ENCODE measurements at places on chromosomes 2 and 18.

GRCh38 chr2:172870396-172870795, 134.8 kb downstream of the RAPGEF4 start:
- no peak for DNase-seq

- no peak for DNase-seq
Measured at GRCh38 chr2:111904726-111905474, 6.5 kb downstream of the MERTK start.

DNA sequence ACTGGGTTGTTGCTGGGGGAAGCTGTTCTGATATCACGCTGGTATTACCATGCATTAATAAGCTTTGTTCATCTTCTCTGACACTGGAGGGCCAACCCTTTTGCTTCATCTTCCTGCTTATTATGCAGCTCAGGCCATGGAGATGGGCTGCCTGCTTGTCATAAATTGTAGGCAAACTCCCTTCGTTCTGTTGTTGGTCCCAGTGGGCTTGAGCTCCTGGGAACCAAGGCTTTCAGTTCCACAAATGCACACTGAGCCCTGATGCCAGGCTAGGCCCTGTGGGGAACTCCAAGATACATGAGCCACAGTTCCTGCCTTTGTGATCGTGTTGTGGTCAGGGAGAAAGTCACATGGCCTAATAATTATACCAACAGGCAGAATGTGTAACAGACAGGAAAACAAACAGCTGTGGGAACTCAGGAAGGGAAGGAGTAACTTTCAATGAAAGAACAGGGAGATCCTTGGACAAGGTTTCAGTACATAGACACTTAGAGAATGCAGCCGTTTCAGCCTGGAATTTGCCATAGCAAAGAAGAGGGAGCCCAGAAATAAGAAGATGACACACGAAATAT, 49.0 kb upstream of the BCL2L11 start:
- no peak for DNase-seq

DNA sequence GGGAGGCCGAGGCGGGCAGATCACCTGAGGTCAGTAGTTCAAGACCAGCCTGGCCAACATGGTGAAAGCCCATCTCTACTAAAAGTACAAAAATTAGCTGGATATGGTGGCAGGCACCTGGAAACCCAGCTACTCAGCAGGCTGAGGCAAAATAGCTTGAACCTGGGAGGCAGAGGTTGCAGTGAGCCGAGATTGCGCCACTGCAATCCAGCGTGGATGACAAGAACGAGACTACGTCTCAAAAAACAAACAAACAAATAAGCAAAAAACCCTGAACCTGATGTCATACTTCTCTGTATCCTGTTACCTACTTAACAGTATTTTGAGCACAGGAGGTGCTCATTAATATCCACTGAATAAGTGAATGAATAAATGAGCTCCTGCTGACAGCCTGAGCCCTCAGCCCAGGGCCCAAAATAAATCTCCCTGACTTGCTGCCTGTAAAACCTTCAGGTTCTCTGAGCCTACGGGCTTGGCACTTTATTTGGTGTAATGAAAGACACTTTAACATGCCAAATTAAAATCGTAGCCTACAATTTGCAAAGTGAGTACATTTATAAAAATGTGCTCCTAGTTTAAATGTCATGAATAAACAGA, 215.1 kb downstream of the ZNF385B start:
- no peak for DNase-seq

DNA sequence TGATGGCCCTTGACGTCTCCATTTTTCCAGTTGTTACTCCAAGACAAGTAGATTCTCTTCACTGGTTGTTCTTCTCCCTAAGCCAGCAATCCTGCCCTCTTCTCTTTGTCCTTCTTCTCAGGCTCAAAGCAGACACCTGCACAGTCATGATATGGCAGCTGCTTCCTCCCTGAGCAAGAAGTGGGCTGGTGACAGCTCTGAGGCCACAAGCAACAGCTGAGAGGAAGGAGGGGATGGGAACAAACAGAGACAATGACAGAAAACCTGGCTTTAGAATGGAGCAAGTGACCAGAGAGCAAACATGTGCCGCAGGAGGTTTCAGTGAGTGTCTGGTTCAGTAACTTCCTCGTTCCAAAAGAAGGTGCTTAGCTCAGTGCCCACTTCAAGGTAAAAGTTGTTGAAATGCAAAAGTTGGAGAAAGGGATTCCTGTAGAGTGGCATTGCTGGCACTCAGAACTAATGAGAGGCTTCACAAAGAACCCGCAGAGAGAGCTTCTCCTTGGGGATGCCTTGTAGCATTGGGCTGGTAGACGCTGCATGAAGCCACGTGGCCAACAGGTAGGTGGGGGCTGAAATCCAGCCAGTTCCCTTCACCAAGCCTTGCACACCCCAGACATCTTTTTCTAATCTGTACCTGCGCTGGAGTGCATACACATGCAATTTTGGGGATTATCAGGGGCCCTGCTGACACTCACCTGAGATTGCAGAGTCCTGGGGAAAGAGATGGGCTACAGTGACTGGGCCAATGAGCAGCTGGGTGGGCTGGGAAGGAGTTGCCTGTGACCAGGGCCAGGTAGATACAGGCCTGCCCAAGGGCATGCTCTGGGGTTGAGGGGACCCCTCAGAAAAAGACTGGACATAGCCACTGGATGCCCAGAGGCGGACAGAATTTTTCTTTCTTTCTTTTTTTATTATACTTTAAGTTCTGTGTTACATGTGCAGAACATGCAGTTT, 153.3 kb upstream of the RAB12 start:
- DNase-seq, result no peak

GRCh38 chr2:117997872-117998454, 15.9 kb downstream of the CCDC93 start:
- no peak for DNase-seq

- no peak for DNase-seq
Measured at GRCh38 chr2:239167766-239168444, 232.9 kb downstream of the HDAC4 start.

All from NK-92 treated with Interleukin-12 subunit alpha and Interleukin-12 subunit beta, amount 100 ng/mL, for 24 hours (cell line).